Glomerular endothelial cell (primary cell): ENCODE measurements at places on chromosomes 12 and 14. TPM values are rescaled to one million over a fixed set of nuclear protein-coding genes. Genes with fewer than 3 reads are reported as not detected.

Gene TAS2R8
- not detected in 2 replicates for total RNA-seq

- no peak for DNase-seq
Observed at GRCh38 chr12:116336542-116337065, 59.1 kb upstream of the MED13L start.

GRCh38 chr12:52033446-52034140 lies 17.6 kb upstream of the NR4A1 start:
- no peak for DNase-seq

DNA sequence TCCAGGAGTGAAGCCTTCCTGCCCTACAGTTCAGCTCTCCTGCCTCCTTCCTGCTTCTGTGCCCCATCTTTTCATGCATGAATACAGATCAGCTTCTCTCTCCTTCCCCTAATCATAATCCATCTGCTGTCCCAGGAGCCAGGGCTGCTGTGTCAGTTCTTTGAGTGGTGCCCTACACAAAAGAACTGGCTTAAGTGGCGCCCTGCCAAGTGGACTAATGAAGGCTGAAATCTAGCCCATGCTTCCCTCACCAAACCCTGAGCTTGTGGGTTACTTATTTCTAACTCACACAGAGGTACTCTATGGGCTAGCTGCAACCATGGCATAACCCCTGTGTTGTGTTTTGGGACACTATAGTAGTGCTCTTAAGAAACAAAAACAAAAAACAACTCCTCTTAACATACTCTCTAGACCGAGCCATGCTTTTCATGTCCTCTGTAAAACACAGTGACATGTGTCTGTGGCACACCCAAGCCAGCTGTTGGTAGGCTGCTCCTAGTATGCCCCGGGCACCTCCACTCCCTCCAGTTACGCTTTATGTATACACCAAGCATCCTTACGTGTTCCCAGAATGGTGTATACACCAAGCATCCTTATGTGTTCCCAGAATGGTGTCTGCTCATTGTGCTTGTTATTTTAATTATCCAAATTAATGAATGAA lies 19.3 kb upstream of the ETV6 start:
- DNase-seq: no peak

Gene CHGA
- 0.29 and 5.3 TPM in 2 replicates for total RNA-seq

DNA sequence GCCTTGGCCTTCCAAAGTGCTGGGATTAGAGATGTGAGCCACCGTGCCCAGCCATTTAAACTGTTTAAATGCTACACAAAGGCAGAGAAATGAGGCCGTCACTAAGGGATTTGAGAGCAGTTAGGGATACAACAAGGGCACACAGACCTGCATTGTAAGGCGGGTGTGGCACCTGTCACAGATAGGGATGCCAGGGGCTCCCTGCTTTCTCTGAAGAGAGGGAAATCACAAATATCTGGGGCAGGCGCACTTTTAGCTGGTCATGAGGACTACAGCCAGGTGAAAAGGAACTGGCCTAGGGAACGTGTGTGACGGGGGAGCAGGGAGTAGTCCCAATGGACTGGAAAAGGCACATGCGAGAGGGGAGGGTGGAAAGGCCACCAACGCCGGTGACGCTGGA lies 9.7 kb downstream of the SSH1 start:
- DNase-seq: no peak

DNA sequence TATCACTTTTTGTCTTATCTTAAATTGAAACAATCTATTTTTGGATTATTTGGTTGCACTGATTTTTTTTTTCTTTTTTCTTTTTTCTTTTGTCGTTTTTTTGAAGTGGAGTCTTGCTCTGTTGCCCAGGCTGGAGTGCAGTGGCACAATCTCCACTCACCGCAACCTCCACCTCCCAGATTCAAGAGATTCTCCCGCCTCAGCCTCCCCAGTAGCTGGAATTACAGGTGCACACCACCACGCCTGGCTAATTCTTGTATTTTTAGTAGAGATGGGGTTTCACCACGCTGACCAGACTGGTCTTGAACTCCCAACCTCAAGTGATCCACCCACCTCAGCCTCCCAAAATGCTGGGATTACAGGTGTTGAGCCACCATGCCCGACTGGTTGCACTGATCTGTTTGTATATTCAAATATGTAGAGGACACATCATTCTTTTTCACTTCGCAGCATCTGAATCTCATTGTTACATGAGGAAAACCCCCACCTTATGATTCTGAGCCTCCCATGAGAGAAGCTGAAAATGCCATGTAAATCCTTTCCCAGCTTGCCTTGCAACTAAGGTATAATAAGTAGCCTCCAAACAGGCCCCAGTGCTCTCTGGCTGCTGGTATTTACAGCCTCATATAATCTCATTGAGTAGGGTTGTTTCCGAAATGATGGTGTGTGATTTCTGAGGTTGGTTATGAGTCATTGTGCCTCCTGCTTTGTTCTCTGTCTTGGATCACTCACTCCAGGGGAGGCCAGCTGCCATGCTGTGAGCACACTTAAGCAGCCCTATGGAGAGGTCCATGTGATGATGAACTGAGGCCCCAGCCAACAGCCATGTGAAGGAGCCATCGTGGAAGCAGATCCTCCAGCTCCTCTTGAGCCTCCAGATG lies 5.2 kb upstream of the HSP90B1 start:
- no peak for DNase-seq
